ENCODE measurements at places on chromosomes 7 and 10.

DNA sequence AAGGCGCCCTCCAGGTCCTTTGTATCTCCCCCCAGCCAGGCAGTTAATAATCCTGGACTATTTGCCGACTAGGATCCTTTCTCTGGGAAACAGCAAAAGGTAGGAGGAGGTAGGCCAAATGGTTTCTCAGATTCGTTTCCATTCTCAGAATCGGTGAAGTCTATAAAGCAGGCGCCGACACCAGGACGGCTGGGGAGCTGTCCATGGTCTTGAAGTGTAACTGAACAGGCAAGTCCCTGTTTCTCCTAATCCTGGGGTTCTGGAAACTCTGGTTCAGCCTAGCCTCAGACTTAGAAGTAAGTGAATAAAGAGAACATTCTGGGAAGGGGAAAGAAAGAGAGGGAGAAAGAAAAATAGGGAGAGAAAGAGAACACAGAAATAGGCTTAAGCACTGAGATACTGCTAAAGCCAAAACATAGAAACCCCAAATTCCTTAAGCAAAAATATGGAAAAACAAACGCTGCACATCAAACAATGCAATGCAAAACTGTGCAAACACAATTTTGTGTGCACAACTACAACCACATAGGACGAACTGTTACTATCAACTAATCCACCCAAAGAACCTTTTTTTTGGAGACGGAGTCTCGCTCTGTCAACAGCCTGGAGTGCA, 11.1 kb upstream of the INA start:
- DNase-seq: no peak

DNA sequence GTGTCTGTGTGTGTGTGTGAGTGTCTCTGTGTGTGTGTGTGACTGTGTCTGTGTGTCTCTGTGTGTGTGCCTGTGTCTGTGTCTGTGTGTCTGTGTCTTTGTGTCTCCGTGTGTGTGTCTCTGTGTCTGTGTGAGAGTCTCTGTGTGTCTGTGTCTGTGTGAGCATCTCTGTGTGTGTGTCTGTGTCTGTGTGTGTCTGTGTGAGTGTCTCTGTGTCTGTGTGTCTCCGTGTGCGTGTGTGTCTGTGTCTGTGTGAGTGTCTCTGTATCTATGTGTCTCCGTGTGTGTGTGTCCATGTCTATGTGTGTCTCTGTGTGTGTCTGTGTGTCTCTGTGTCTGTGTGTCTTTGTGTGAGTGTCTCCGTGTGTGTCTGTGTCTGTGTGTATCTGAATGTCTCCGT, 120.4 kb downstream of the SH2D4B start:
- DNase-seq: no peak

GRCh38 chr10:111516144-111516543, 439.3 kb downstream of the ADRA2A start:
- DNase-seq: no peak

GRCh38 chr7:73438547-73439409, 5.2 kb downstream of the FZD9 start:
- no peak for DNase-seq

DNA sequence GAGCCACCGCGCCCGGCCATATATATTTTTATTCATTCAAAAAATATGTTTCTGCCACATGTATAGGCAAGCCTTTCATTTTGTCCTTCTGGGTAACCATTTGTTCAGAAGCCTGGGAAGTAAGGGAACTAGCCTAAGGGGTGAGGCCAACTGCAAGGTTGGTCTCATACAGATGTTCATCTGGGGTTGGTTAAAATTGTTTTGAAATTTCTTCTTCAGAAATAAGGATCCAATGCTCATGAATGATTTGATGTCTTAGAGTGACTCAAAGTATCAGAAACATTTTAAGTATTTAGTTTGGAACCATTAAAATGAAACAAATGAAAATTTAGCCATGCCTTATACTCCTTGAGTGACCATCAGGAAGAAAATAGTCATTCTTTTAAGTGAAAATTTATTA, 397.2 kb downstream of the SUGCT start:
- no peak for DNase-seq

- no peak for DNase-seq
Observed at GRCh38 chr7:82677493-82677892, 233.9 kb upstream of the CACNA2D1 start.

- DNase-seq: no peak
Observed at GRCh38 chr10:37680243-37680683, 177.1 kb downstream of the ZNF248 start.

DNA sequence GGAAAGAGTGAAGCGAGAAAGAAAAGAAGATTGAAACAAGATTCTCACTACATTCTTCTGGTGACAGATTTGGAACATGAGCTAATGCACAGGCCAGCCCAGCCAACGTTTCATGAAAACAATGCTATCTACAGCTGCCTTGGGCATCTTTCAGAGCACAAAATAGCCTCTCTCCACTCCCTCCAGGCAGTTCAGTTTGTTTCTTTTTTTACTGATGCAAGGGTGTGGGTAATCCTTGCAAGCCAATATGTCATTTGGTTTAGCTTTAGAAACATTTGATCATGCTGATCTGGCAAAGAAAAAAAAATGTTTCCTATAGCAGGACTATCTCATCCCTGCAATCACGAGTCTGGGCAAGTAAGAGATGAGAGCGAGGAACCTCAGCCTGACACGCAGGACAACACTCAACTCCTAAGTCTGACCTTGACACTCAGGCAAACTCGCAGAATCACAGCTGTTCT, 35.9 kb downstream of the SVIL start:
- DNase-seq: no peak

GRCh38 chr7:31171216-31171785, 119.2 kb downstream of the ADCYAP1R1 start:
- no peak for DNase-seq

DNA sequence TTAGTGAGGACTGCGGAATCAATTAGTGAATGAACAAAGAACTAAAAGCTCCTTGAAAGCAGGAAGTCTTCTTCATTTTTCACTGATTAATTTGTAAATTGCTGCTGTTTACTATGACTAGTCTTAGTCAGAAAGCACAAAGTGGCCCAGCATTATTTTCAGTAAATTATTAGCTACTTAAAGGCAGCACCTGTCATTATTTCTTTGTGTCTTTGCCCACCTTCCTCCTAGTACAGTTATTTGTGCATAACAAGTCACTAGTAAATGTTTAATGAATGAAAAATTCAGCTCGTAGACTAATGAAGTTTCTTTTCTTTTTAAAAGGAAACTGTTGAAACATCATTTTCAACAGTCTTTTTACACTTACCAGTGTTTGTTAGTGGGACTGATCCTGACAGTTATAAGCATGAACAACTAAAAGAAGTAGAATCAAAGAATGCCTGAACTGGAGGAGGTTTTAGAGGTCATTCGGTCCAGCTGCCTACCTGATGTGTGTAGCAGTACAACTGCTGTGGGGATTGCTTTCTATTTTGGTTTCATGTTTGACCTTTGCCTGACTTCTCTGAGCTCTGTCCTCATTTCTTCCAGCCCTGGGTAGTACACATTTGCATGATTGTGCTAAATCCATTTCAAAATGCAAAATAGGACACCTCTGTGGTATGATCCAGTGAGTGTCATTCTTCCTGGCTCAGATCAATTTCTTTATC, 140.0 kb upstream of the PHYHIPL start:
- DNase-seq: no peak

GRCh38 chr10:77746047-77746707, 108.6 kb upstream of the KCNMA1 start:
- no peak for DNase-seq

- no peak for DNase-seq
Observed at GRCh38 chr7:146791344-146792285, 675.0 kb downstream of the CNTNAP2 start.

GRCh38 chr7:134298902-134299683, 17.6 kb downstream of the SLC35B4 start:
- DNase-seq: peak; percentile 26

- no peak for DNase-seq
Observed at GRCh38 chr7:114790521-114790920, 131.4 kb upstream of the MDFIC start.

DNA sequence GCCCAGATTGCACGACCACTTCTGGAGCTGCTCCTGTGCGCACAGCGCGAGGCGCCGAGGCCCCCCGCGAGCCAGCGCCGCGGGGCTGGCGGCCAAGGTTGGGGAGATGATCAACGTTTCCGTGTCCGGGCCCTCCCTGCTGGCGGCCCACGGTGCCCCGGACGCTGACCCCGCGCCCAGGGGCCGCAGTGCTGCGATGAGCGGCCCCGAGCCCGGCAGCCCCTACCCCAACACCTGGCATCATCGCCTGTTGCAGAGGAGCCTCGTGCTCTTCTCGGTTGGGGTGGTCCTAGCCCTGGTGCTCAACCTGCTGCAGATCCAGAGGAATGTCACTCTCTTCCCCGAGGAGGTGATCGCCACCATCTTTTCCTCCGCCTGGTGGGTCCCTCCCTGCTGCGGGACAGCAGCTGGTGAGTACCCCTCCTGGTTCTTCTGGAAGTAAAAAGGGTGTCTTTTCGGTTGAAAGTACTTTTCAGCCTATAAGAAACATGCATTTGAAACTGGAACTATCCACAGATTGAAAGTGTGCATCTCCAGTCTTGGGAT, 683 bp downstream of the INSIG1 start:
- DNase-seq: no peak

- no peak for DNase-seq
Observed at GRCh38 chr7:35714862-35715261, 19.9 kb upstream of the HERPUD2 start.

DNA sequence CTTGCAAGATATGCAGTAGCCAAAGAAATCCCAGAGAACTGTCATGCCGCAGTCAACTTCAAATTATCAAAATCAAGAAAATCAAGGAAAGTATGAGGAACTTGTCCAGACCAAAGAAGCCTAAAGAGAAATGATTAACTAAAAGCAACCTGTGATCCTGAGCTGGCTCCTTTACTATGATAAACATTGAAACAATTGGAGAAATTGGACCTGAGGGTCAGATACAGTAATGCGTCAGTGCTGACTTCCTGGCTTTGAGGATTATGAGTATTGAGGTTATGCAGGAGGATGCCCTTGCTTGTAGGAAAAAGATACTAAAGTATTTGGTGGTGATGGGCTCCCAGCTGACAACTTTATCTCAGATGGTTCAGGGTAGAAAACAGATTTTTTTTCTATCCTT, 324.7 kb upstream of the AKR1E2 start:
- no peak for DNase-seq

- DNase-seq: no peak
Observed at GRCh38 chr7:129535896-129536295, 33.6 kb downstream of the SMKR1 start.

DNA sequence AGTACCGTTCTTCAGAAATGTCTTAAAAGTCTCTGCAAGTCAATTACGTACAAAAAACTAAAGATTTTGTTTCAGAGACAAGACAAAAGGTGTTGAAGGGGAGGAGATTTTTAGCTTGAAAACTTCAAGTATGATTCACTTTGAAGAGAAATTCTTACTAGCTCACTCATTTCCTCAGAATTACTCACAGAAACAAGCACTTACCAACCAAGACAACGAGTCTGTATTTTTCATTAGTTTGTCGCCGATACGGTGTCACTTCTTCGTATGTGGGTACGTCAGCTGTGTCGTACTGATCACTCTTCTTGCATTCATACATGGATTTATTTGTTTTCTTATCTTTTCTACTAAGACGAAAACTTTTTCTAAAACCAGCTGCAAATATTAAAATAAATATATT, 90.6 kb upstream of the ODAD2 start:
- no peak for DNase-seq

DNA sequence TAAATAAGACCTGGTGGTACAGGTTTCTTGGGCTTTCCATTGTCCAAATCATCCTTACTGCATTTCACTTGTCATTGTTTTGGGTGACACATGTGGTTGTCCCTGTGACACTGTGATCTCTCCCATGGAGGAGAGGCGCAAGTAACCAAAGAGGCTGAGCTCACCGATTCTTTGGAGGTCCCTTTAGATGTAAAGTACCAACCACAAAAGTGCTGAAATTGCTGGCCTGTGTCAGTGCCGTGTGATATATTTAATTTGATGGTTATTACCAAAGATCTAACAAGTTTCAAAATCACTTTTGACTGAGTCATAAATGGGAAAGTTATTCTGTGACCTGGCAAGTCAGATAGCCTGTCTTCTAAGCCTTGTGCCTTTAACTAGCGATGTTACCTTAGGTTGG, 19.4 kb downstream of the MCM10 start:
- DNase-seq: no peak

GRCh38 chr7:32154797-32155196, 84.6 kb upstream of the PDE1C start:
- DNase-seq: no peak

- no peak for DNase-seq
Observed at GRCh38 chr7:131008840-131009711, 275.1 kb upstream of the KLF14 start.

DNA sequence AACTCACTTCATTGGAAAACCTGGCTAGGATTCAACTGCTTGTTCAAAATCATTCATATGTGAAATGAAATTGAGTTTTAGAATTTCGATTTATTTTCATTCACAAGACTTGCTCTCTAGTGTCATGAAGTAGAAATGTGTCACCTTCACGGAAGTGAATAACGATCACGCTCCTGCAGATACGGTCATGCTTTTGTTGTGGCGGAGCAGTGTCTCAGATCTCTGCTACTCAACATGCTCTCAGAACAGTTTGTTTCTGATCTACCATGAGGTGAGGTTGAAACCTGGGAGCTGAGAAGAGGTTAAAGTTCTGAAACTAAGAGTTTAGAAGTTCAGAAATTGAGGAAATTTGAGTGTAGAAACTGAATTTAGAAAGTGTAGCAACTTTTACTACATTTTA, 13.8 kb upstream of the PITRM1 start:
- DNase-seq: no peak

- DNase-seq: no peak
Observed at GRCh38 chr10:129562487-129562886, 95.4 kb downstream of the MGMT start.

DNA sequence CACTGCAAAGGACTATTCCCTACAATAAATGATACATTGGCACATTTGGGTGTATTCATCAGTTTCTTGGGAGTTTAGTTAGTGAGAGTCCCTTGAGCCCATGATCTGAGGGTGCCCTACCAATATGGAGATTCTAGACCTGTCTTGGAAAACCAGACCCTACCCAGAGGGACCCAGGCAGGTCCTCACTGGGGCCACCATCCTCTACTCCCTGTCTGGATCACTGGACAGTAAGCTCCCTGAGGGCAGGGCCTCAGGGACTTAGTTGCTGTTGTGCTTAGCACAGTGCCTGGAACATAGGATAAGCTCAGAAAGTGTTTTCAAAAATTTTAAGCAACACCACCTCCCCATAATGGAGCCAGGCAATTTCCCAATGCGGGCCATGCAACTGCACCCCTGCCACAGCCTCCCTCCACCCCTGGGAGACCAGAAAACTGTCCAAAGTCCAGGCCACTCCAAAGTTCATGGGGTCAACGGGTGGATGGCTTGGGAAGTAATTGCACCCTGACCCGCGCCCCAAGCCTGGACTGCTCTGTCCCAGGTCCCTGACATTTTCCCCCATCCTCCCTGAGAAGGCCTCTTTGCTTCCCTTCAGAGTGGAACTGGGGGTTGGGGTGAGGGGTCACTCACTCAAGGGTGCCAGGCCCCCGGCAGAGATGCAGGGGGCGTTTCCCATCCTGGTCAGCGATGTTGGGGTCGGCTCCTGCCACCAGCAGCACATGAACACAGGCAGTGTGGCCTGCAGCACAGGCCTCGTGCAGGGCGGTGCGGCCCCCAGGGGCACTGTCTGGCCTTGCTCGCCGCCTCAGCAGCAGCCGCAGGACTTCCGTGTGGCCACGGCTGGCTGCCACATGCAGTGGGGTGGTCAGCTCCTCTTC, 1.0 kb downstream of the ASB10 start:
- no peak for DNase-seq

GRCh38 chr7:134184767-134185166, 57.6 kb downstream of the LRGUK start:
- no peak for DNase-seq

- DNase-seq: no peak
Observed at GRCh38 chr7:18345641-18346234, 149.8 kb upstream of the HDAC9 start.

- no peak for DNase-seq
Observed at GRCh38 chr7:22469371-22470143, 30.4 kb downstream of the STEAP1B start.
